ENCODE measurements at places on chromosomes 11 and 22. TPM values are rescaled to one million over a fixed set of nuclear protein-coding genes. Genes with fewer than 3 reads are reported as not detected.
A peak's percentile ranks its signal among the peaks of the same experiment; 100 is the strongest.

Gene MOGAT2
- 0.17 TPM for total RNA-seq

- DNase-seq, result no peak
Observed at GRCh38 chr11:1000357-1001278, 35.9 kb downstream of the MUC6 start.

DNA sequence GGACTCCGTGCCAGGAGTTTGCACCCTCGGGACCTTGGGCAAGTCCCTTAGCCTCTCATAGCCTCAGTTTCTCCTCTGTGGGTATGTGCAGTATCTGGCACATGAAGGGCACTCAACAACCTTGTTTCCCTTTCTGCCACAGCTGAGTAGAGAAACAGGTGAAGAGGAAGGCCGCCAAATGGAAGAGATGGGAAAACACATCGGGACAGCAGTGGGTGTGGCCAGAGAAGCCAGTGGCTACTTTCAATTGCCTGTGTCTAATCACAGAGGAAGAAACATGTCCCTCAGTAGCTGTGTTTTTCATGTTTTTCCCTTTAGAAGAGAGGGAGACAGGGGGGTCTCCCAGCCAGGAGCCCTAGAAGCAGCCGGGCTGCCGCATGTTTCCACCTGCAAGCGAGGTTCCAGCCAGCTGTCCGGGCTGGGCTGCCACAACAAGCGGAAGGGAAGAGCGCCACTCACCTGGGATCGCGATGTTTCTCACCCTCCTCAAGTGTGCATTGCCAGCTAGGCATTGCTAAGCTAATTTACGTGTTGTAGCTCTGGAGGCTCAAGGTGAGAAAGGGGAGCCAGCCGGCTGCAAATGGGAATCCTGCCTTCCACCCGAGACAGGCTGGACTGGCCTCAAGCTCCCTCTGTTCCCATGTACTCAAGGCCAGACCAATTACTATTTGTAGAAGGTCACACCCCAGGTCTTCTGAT is 16.7 kb downstream of the ASPHD2 start:
- no peak for DNase-seq

DNA sequence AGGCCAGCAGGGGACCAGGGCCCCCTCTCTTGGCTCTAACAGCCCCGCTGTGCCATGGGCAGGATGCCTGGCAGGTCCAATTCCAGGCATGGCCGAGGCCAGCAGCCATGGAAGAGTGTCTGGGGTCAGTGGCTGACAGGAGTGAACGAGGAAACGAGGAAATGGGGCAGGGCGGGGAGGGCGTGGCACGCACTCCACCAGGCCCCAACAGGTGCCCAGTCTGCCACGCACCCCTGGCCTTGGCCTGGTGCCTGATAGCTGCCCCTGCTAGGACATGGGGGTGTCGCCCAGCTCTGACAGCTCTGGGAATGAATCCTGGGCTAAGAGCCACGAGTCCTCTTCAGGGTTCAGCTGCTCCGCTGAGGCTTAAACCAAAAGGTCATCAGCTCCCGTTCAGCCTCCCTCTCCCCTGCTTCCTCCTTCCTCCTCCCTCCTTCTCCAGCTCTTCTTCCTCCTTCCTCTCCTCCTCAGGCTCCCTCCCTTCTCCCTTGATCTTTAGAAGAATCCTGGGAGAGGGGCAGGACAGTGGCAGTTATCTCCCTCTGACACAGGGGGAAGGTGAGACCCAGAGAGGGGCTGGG is 11.5 kb upstream of the TBC1D22A start:
- DNase-seq, result peak; percentile 70

DNA sequence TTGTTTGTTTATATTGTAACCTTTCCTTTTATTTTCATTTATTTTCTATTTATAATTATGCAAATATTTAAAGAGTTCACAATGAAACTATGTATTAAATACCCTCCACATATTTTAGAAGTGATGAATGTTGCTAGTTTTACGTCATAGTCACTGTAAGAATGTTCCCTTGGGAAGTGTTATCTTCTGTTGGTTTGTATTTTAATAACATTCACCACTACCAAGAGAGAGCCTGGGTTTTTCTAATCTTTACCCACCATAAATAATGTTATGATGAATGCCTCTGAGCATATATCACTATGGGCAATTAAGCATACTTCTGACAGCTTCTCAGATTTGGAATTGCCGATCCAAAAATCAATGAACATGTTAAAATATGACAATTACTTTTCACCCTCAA is 80.7 kb downstream of the GGT1 start:
- no peak for DNase-seq

DNA sequence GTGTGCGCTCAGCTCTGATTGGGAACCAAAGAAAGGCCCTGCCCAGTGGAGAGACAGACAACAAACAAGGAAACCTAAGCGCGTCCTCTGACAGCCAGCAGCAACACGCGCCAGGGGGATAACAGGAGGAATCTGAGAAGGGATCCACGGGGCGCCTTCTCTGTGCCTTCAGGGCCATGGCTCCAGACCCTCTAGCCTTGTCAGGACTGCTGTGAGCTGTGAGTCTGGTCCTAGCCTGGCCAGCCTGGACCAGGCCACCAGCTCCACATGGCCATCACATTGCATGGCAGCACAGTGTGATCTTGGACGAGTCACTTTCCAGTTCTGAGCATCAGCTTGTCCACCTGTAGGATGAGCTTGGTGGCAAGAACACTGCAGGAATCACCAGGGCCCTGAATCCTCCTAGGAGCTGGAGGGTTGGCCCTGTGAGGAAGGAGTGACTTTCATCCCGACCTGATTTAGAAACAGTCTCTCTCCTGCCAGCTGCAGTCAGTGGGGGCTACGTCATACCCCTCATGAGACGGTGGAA is 11.8 kb upstream of the MGAT3 start:
- no peak for DNase-seq

Measured in right cardiac atrium (tissue), 5 donors.